ENCODE measurements at places on chromosomes 5 and 9. TPM values are rescaled to one million over a fixed set of nuclear protein-coding genes. Genes with fewer than 3 reads are reported as not detected.
A peak's percentile ranks its signal among the peaks of the same experiment; 100 is the strongest.

- DNase-seq = no peak
These were observed 92.2 kb upstream of the LMX1B start for GRCh38 chr9:126521551-126521950.

GRCh38 chr5:18091142-18091541 is 456.9 kb downstream of the TAF11L14 start:
- DNase-seq = no peak

GRCh38 chr5:176373100-176373818 is 8.0 kb downstream of the ARL10 start:
- DNase-seq = no peak

- no peak for DNase-seq
These were observed 3.6 kb upstream of the OTULINL start for GRCh38 chr5:14577971-14578370.

DNA sequence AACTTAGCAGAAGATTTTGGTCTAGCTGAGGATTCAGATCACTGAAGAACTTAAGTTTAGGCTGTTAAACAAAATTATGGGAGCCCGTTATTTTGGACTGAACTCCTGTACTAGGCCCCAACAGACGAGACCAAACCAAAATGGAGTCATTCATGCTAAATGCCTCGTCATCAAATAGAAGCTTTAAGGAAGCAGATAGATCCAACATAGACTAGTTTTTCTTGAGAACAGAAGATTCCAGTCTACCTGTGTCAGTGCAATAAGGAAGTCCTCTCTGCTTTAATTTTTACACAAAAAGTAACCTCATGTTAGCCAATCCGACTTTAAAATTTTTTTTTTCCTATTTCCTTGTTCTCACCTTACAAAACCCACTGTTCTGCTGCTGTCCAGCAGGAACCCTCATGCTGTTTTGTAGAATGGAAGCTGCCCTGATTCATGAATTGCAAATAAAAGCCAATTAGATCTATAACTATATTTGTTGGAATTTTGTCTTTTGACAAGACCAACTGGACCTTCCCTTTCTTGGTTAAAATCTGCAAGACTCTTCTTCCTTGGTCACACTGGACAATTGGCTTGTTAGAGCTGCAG is 29.0 kb upstream of the GOLM1 start:
- no peak for DNase-seq

- DNase-seq = no peak
These were observed 82.6 kb upstream of the ADAMTS19 start for GRCh38 chr5:129377504-129377903.

- DNase-seq = no peak
These were observed 3.2 kb downstream of the TDRD7 start for GRCh38 chr9:97415146-97415545.

GRCh38 chr5:62341783-62342475 is 35.9 kb downstream of the KIF2A start:
- DNase-seq = no peak

- DNase-seq = no peak
These were observed 40.3 kb upstream of the SVEP1 start for GRCh38 chr9:110619831-110620230.

- DNase-seq = no peak
These were observed 107.6 kb downstream of the APBA1 start for GRCh38 chr9:69564557-69564956.

- DNase-seq = no peak
These were observed 106.1 kb downstream of the THBS4 start for GRCh38 chr5:80141147-80141671.

DNA sequence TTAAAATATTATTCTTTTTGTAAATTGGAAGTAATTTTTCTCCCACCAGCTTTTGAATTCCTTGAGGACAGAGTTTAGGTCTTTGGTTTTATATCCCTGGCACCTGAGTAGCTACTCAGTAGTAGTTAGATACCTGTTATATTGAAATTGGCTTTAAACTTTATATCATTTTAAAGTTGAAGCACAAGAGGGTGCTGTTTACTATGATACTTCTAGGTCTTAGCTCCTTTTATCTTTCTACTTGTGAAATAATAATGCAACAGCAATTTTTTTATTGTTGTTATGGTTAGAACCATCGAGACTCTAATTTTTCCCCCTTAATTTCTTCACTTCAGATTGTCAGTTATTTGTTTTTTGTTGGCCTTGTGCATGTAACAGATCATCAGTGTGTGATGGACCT is 46.3 kb downstream of the AP3S1 start:
- DNase-seq = no peak

- DNase-seq = no peak
These were observed 181.1 kb downstream of the YTHDC2 start for GRCh38 chr5:113694576-113694975.

GRCh38 chr5:442335-443238 is at the start of gene EXOC3:
Gene EXOC3 (plus strand): TSS chr5:443176. CDS start chr5:446206, 3,030 bp downstream.
- DNase-seq = peak; percentile 68

DNA sequence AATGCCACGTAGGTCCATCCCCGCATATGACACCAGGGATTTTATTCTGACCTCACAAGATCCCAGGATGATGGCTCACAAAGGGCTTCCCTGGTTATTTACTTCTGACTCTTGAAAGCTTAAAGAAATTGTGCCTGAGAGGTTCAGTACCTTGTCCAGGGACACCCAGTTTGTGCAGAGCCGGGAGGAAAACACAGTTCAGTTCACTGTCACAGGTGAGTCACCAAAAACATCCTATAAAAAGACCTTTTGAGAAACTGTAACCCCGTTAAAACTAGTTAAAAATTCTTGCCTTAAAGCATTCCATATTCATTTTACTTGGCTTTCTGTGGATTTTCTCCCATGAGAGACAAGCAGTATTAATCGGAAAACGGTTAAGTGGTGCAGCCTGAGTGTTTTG is 56.6 kb downstream of the ZNF510 start:
- DNase-seq = no peak

GRCh38 chr9:124665391-124666058 is 105.6 kb downstream of the NR6A1 start:
- DNase-seq = no peak

DNA sequence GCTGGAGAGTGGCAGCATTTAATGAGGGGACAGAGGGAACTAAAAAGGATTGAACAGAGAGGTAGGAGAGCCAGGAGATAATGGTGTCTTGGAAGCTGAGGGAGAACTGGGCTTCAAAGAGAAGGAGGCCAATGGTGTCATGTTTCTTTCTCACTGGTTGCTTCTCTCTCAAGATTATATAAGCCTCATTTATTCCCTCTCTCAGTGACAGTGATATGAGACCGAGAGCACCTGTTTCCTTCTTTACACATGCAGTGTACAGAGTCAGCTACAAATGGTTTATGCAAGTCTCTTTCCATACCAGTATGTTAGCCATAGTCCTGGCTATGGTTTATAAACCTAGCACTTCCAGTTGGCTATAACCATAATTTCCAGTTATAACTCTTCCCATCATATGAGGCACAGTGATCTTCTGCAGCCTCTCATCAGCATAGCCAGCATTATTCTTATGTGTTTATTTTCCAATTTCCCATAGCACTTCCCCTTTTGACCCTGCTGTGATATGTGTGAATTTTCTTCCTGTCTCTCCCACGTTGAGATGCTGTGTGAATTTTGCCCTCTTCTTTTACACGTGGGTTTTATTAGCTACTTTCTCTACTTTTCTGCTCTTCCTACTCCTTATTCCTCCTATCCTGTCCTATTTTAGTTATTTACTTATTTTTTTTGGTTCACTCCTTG is 71.2 kb downstream of the UNC13B start:
- no peak for DNase-seq

- no peak for DNase-seq
These were observed 103.6 kb upstream of the FST start for GRCh38 chr5:53376853-53377252.

GRCh38 chr5:139611703-139612584 is 36.2 kb upstream of the CXXC5 start:
- DNase-seq = no peak

DNA sequence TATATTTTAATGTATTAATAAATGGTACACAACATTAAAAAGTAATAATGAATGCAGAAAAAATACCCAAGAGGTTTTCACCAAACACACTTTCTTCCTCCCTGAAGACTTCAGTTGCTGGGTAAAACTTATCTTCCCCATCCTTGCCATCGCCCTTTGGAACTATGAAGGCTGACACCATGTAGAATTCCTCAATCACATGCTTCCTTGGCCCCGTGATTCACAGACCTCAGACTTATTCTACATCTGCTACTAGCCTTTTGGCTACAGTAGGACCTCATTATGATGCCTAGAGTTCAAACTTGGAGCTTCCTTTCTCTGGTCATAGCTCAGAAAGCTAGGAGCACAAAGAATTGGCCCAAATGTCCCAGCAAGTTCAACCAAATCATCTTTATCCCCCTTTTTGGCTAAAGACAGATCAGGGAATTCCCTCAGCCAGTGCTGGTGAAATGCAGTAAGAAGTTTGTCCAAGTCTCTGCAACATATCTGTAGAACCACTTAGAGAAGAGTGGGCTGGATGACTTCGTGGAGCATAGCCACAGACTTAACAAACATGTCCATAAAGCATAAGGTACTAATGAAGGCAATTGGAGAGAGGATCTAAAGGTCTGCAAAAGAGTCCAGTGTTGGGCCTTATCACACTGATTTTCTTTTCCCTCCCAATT is 253.5 kb downstream of the SEC61B start:
- DNase-seq = no peak

- no peak for DNase-seq
These were observed 699.4 kb upstream of the FAM174A start for GRCh38 chr5:99835791-99836190.

Gene SELENOP
- total RNA-seq = 0.66 TPM

Gene S100Z
- not detected for total RNA-seq

Gene CRHBP
- total RNA-seq = not detected

Gene LIFR
- total RNA-seq = 0.23 TPM

Gene PIP5K1B
- 0.57 TPM for total RNA-seq

Gene SLC6A19
- 0.08 TPM for total RNA-seq

Gene DOCK8
- 80.6 TPM for total RNA-seq

Gene PPIC
- not detected for total RNA-seq

All from activated T-cell treated with anti-CD3 and anti-CD28 coated beads, Interleukin-2, amount 50 U/mL, for 4 hours (primary cell).